Activated CD8-positive, alpha-beta T cell treated with anti-CD3 and anti-CD28 coated beads for 36 hours (primary cell): ENCODE measurements at places on chromosomes 3 and 15.

DNA sequence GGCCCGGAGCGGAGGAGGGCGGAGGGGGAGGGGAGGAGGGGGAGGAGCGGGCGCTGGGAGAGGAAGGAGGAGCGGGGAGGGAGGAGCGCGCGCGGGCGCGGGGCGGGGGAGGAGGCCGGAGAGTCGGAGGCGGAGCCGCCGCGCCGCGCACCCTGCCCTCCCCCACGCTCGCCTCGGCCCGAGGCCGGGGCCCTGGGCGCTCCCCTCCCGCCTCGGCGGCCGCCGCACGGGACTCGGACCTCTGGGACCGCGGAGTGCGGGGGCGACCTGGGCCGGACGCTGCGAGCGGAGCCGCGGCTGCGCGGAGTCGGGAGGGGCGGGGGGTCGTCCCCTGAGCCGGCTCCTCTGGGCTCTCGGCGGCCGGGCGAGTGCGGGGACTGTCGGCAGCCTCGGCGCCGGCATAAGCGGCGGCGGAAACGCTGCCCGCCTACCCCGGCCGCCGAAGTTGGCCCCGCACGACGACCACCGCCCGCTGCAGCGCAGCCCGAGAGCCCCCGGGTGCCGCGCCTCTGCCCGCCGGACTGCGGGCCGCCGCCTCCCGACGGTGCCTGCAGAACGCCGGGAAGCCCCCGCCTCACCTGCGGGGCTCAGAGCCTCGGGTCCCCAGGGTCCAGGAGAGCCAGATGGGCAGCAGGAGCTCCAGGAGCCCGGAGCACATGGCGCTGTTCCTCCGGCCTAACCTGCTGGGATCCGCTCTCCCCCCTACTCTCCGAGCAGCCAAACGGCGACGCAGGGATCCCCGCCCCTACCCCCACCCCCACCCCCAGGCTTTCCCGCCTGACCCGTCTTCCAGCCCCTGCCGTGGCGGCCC, 406 bp upstream of the GABRB3 start:
- DNase-seq = peak; percentile 1

DNA sequence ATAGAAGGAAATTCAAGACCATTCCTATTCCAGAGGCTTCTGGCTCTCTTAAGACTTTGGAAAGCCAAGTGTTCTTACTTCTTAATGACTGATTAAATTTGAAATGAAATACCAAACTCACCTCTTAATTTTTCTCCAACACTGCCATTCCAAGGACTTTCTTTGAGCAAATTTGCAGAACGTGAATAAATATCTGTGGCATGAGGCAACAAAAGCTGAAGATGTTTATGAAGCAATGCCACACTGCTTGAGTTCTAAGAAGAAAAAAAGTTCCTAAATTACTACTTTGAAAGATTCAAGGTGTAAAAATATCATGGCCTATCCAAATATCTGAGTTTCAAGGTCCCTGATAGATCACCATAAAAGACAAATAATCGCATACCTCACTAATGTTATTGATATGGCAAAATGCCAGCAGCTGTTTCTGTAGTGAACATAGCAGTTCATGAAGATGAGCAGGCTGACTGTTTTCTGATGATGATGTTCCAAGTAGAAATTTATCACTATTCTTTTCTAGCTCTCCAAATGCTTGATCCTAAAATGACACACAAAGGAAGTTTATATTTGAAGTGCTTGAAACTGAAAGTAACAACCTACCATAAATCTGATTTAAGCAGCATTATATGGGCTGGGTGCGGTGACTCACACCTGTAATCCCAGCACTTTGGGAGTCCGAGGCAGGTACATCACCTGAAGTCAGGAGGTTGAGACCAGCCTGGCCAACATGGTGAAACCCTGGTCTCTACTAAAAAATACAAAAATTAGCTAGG, 104.4 kb downstream of the HERC1 start:
- peak; percentile 37 for DNase-seq

DNA sequence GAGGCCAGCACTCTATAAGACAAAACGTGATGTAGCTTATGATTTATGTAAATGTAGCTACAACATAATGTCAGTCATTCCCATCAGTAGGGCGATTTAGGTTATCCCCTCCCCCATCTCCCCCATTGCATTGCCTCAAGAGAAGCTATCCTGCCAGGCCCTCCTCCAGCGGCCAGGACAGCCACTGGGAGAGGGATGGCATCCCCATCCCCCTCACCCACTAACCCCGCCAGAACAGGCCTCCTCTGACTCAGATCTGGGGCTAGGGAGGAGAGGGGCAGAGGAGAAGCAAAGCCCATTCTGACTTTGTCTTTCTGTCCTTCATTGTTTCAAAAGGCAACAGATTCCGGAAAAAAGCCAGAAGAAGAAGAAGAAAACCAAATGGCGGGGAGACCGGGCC, 32.6 kb upstream of the ESYT3 start:
- no peak for DNase-seq

DNA sequence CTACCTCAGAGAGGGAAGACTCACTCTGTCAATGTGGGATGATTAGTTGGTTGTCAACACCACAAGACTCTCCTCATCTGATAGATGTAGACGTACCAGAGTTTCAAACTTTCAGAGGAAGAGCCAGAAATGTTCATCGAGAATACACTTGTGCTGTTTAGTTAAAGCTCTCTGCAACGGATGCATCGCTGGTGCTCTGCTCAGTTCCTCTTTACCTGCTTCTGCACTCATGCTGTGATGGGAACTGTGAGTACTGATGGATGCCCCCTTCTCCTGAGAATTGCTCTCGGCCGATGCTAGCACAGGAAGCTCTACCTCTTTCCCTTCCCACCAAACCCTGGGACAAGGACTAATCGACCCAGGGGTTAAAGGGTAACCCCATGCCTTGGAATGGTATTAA, 51.8 kb upstream of the CCDC54 start:
- no peak for DNase-seq

DNA sequence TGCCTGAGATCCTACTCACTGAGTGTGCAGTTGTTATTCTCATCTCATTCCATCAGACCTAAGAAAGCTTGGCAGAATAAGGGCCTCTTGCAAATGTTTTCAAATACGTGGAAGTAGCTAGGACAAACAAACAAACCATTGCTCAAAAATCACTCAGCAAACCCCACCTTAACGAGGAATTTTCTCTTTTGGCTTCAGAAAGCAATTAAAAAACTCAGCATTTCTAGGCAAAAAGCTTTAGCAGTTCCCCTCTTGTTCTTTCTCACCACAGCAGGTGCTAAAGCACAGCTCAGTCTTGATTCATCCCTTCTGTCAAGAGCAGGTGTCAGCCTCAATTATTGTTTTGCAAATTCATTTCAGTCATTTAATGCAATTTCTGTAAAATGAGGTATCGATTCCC, 58.6 kb upstream of the NUDT16 start:
- DNase-seq = no peak

GRCh38 chr3:108159865-108160264, 62.4 kb downstream of the IFT57 start:
- no peak for DNase-seq
